Activated naive CD4-positive, alpha-beta T cell (primary cell): ENCODE measurements at places on chromosomes 12 and 14.

- DNase-seq, result no peak
Measured at GRCh38 chr12:14402697-14403096, 37.2 kb downstream of the ATF7IP start.

DNA sequence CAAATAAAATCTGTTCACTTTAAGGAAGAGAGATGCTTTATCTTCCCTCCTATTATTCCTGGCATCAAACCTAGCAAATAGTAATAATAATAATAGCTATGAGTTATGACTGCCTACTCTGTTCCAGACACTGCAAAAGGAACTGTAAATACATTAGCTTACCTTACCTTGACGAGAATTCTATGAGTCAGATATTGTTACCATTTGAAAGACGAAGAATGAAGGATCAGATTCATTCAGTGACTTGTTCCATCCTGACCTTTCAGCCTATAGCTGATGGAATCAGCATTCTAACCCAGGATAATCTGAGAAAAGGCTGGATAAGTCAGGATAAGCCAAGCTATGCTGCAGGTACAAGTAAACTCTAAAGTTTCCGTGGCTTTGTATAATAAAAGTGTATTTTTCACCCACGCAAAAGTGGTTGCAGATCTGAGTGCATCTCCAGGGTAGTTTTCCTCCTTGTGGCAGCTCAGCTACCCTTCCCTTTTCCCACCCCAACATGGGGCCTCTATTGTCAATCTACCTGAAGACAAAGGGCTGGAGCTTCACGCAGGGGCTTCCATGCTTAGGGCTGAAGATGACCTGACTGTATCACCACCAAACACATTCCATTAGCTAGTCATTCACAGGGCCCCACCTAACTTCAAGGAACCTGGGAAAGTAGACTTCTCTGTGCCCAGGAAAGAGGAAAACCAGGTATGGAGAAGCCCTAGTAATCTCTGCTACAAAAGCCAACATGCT is 57.2 kb upstream of the CCND2 start:
- DNase-seq, result no peak

GRCh38 chr12:4987076-4988046 is 56.3 kb upstream of the KCNA5 start:
- no peak for DNase-seq

GRCh38 chr12:100955139-100955538 is 160.6 kb downstream of the ANO4 start:
- DNase-seq, result no peak

- DNase-seq, result no peak
Measured at GRCh38 chr12:31796270-31796951, 67.6 kb upstream of the AMN1 start.
